Fibroblast of the conjunctiva (primary cell): ENCODE measurements at places on chromosomes 12 and 14.

- no peak for DNase-seq
Observed at GRCh38 chr14:27845902-27846301, 920.7 kb upstream of the FOXG1 start.

DNA sequence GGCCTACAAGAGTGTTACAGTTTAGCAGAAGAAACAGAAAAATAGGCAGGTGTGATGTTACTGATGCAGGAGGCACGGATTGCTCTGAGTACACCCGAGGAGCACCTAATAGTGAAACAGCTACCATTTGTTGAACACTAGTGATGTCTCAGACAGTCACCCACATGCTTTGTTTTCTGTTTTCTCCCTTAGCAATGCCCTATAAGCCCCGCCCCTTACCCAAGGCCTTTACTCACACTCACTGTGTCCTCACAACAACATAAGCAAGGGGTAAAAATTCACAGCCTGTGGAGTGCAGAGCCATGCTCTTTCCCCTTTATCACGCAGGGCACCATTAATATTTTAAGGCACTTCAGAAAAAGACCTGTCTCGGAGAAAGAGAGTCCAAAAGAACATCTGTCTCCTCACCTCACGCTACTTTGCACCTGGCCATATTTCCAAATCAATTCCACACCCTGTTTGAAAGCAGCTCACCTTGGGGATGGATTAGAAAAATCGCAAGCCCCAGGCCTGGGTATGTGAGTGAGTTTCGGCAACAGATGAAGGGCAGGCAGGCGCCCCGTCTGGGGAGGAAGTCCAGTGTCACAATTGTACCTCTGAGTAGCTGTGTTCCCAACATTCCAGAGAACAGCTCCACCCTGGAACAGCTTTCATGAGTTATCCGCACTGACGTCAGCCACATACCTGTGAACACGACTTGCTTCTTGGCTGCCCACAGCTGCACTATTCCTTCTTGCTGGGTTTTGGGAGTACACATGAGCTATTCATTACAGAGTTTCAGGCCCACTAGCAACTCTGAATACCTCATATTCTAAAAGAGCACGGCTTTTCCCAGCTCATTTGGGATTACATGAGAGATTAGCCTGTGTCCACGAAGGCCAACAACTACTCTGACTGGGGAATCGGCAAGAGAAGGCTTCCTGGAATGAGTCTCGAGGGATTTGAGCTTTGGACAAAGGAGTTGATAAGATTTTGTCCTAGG lies 26.0 kb downstream of the MAPK1IP1L start:
- no peak for DNase-seq

DNA sequence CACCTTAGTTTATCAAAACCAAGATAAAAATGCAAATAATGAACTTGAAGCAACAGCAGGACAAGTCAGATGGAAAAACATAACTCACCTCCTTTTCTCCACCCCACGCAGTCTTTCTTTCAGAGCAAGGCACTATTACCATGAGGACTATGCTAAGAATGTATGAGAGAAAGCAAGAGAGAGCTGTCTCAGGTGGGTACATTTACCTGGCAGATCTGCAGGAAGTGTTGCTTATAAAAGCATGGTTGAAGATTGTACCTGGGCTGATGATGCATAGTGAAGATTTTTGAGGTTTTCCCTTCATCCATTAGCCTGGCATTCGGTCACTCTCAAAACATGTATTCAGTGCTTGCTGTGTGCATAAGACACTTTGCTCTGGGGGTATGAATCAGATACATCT lies 68.8 kb upstream of the IFNG-AS1 start:
- no peak for DNase-seq

DNA sequence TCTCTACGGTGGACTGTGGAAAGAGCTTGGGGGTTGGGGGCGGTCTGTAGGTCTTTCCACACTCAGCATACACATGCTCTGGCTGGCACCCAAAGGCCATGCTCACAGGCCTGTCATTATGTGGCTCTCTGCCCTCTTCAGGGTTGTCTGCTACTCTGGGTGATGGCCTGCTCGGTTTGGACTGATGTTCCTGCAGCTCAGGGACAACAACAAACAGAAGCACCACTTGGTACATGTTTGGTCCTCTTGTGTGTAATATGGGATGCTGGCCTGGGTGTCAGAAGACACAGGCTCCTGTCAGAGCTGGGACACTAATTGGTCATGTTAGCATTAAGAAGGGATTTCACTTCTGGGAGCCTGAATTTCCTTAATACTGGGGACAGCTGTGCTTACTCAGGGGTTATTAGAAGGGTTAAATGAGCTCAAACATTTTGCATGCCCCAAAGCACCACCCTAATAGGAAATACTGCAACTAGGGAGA lies 32.7 kb upstream of the SELPLG start:
- DNase-seq = no peak

- DNase-seq = no peak
Observed at GRCh38 chr12:18479256-18479655, 217.9 kb downstream of the PIK3C2G start.

DNA sequence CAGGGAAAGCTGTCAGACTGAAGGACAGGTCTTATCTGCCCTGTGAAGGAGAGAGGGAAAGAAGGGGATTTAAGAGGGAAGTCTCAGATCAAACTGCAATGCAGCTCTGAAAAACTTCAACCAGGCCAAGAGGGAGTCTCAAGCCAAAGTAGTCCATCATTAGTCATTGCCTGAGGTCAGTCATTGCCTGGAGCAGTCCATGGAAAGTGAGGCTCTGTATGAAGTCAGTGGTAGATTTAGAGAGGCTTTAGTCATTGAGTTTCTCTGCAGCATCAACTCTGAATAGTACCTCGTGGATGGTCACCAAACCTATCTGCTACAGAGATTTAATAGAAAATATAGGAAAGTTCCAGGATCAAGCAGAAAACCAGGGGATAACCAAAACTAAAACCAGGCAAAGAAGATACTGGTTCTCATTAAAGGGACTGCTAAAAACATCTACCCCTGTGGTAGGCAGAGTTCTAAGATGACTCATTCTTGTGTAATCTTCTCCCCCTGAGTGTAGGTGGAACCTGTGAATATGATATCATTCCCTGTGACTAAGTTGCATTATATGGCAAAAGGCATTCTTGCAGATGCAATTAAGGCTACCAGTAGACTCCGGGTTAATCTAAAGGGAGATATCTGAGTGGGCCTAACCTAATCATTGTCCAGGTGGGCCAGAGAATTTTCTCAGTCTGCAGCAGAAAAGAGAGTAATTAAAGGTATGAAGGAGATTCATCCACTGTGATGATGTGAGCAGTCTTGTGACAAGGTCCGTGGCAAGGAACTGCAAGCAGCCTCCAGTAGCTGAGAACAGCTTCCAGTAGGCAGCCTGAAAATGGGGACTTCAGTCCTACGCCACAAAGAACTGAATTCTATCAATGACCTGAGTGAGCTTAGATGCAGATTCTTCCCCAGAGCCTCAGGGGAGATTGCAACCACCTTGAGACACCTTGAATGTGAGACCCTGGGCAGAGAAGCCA lies 123.1 kb downstream of the GALC start:
- peak; percentile 43 for DNase-seq

DNA sequence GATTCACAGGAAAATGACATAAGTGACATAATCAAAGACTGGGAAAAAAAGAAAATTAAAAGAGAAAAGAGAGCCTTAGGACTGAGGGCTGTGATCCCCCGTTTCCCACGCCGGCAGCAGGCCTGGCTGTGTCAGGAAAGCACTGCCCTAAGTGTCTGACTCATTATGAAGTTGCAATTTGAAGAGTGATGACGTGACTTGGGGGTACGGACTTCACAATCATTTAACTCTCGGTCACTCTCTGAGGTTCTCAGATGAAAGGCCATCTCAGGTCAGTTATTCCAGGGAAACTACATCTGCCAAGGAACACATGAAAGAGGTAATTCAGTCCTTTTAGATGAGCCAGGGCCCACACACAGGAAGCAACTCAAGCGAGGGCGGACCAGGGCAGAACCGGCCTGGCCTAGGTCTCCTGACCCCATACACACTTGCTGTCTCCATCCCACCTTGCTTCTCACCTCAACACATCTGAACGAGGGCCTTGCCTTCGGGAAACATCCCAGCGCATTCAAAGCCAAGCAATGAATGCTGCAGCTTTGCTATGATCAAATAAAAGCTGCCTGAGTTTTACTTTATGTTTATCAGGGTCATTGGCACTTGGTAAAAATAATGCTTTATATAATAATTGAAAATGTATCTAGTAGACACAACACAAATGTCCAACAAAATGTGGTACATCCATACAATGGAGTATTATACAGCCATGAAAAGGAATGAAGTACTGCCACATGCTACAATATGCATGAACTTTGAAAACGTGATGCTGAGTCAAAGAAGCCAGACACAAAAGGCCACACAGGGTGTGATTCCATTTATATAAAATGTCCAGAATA lies 2.7 kb downstream of the SSH1 start:
- DNase-seq = peak; percentile 84

- peak; percentile 28 for DNase-seq
Observed at GRCh38 chr12:7439579-7440505, 4.1 kb downstream of the CD163L1 start.

DNA sequence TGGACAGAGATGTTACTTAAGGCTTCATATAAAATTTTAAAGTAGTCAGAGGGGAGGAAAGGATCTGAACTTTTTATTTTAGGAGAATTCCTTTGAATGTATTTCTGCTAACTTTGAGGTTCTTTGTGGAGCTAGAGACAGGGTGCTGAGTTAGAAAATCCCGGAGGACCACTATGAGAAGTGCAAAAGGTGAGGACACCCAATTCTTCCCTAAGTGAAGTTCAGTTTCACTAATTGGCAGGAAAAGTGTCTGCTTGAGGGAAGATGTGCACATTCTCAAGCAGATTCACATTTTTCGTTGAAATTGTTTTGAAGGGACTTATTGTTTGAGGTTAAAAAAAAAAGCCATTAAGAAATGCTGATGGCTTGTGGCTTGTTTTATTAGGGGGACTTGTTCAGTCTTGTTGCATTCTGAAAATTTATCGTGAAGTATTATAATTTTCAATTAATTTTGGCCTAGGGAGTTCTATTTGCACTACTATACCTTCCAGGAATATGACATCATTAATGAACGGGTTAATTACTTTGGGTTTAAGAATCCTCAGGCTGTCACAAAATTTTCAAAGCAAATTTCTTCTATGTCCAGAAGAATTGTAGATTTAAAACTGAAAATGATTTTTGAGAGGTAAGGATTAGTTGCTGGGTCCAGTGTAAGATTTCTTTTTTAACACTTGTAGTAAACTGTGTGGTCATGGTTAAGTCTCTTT lies 1.8 kb downstream of the PCNX1 start:
- no peak for DNase-seq

GRCh38 chr12:100554608-100555077 lies 18.8 kb upstream of the GAS2L3 start:
- DNase-seq = peak; percentile 86

DNA sequence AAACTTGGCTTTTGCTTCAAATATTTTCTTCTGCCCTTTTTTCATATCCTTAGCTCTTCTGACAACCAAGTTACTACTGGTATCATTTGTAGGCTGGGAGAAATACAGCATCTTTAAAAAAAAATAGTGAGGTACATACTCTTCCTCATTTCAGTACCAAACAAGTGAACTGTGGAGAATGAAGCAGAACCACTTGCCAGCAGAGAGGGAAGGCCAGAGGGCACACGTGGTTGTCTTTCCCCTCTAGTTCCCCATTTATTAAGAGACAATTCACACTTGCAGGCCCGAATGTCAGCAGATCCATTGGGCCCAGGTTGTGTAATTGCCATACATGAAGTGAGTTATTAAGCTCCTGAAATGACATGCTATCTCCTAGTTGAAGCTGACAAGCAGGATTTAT lies 3.2 kb downstream of the SUSD6 start:
- no peak for DNase-seq

DNA sequence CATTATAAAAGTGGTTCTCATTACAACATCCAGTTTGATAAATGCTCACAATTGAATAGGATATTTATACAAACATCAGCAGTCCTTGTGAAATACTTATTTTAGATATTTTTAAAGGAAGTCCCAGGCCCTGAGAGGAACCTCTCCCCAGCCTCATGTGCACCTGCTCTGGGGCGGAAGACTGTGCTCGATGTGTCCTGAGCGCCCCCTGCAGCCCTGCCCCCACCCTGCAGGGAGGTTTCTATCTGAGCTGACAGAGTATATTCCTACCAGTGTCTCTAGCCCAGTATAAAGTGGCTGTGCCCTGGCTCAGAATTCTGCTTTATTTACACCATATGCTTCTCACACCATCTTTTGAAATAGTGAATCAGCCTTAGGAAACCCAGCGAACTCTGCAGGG lies 1349.1 kb downstream of the TMEM121 start:
- DNase-seq = no peak

DNA sequence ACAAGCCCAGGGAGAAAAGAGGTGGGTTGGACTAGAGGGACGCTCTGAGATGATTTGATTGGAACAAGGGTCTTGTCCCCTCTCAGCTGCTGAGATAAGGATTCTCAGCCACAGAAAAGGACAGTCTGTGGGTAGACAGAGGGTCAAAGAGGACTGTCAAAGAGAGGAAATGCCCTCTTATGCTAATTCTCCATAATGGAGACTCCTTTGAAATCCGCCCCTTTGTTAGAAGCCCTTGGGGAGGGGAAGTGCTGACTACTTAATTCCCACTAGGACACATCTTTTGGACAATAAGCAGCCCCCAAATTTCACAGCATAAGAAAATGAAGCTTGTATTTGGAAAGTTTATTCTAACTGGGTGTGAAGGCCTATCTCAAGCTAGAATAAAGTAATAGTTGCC lies 176.6 kb downstream of the KTN1 start:
- DNase-seq = no peak

GRCh38 chr14:50943261-50943942 lies 881 bp downstream of the PYGL start:
- DNase-seq = no peak

DNA sequence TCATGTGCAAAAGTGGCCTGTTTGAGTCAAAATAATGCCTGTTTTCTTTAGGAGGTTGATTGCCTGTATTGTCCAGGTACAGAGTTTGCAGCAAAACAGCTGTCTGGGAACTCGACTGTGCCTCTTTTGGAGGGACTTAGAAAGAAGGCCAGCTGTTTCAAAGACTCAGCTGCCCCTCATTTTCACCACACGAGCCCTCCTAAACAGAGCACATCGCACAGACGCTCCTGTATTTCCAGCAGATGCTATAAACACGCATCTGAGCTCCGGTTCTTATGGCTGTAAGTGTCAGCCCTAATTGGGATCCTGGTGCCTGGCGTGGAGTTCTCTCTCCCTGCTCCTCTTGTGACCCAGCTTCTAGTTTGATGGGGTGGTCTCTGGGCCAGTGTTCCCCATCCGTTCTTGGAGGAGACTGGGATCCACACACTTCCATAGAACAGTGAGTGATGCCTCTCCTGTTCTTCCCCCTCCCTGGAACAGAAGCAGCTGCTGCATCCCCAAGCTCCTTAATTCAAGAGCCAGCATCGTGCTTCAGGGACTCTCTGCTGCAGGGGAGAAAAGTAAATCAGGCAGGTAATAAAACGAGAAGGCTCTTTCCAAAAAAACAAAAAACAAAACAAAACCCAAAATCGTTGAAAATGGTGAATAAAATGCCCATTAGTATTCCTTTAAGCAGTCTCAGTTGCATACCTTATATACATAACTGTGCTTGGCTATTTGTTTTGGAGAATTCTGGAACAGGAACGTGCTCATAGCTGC lies 269.0 kb downstream of the SLC15A4 start:
- DNase-seq = no peak

- no peak for DNase-seq
Observed at GRCh38 chr12:104672501-104673265, 215.9 kb downstream of the CHST11 start.
